AML-193 (cell line): ENCODE measurements at places on chromosomes 5 and 9.
A peak's percentile ranks its signal among the peaks of the same experiment; 100 is the strongest.

GRCh38 chr5:28065656-28066055 lies 1027.3 kb upstream of the CDH9 start:
- DNase-seq, result no peak

DNA sequence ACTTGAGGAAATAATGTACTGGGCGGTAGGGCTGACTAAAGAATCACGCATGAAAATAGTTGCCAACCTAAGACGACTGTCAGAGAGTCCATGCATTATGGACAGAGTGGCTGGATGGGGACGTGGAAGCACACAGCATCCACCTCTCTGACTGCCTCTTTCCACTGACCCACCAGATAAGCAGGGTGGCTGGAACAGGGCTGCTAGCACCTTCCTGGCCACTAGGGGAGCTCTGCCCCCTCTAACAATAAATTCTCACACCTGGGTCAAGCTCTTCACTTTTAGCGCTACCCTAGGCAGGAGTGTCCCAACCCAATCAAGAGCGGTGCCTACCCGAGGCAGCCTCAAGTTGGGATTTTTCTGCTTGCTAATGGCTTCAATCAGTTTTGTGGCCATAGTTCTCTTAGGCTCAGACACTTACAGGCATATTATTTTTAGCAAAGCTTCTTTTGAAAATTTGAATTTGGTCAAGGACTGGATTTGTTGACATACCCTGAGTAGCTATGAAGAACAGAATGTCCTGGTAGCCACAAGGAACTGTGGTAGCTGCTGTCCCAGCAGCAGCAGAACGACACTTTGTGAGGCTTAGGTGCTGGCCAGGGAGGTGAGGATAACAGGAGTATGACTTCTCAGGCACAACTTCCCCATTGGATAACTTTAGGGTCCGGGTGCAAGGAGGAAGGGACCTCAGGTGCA lies 6.9 kb upstream of the TPM2 start:
- peak; percentile 23 for DNase-seq

DNA sequence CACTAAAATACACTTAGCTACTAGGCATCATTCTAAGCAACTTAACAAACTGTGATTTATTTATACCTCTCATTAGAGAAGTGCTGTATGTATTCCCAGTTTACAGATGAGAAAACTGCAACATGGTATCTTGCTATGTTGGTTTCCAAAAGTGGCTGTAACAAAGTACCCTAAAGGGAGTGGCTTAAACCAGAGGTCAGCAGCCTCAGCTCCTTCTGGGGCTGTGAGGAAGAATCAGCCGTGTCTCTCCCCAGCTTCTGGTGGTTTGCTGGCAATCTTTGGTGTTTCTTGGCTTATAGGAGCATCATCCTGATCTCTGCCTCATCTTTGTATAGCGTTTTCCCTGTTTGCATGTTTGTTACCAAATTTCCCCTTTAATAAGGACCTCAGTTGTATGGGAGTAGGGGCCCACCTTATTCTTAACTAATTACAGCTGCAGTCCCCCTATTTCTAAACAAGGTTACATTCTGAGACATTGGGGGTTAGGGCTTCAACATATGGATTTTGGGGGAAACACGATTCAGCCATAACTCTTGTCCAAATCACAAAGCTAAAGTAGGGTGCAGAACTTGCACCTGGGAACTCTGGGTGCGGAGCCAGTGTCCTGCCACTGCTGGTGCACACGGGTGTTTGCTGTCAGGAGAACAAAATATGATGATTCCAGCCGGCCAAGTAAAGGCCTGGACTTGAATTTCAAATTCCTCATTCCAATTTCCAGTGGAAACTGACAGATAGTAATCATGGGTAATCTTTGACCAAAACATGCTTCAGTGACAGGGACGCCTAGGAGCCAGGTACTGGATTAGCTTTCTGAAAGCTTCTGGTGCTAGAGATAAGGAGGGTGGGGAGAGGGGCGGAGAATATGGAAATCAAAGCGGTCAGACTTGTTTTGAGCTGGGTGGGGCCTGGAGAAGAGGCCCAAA lies 43.3 kb downstream of the RAI14 start:
- DNase-seq, result no peak

- no peak for DNase-seq
Observed at GRCh38 chr9:1495282-1496030, 445.3 kb downstream of the DMRT2 start.
